GM12864 (cell line): ENCODE measurements at places on chromosomes 2 and 18.

- no peak for DNase-seq
Observed at GRCh38 chr2:102241616-102242305, 54.9 kb downstream of the IL1RL2 start.

GRCh38 chr2:234773764-234774409 is 177.9 kb upstream of the SH3BP4 start:
- no peak for DNase-seq

GRCh38 chr18:63132819-63133200 is 186.8 kb downstream of the BCL2 start:
- no peak for DNase-seq

DNA sequence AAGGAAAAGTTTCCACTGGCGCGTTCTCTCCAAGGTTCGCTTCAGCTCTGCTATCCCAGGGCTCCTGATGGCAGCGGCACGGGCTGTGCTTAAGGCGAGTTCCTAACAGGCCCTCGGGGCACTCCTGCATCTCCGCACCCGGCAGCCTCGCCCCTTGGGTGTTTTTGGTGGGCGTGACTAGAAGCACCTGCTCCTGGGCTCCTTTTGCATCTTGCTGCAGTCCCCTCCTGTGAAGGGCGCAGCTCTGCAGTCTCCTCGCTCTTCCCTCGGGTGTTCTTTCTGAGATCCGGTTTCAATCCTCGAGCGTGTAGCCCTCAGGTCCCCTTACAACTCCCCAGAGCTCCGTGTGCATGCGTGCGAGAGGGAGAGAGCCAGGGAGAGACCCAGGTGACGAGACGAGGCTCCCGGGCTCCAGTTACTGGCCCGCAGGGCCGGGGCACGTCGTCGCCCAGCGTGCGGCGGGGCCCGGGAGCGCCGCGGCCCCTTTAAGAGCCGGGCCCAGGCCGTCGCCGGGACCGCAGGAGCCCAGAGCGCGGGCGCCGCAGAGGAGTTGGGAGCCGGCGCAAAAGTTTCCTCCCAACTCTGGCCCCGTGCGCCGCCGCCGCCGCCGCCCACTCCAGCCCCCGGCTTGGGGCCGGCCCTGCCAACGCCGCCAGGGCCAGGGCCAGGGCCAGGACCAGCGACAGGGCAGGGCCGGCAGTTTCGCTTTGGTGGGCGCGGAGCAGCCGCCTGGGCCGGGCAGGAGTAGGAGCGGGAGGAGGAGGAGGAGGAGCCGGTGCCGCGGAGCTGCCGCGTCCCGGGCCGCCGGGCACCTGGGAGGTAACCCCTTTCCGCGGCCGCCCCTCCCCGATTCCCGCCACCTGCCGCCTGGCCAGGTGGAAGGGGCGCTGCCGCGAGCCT is at the start of gene PARD3B:
Gene PARD3B (plus strand): TSS at position 515 of the 900 bp plus-strand sequence. CDS start 525 bp downstream, outside the sequence.
- no peak for DNase-seq

GRCh38 chr2:204545861-204546735 is 823 bp downstream of the PARD3B start:
- no peak for DNase-seq

- no peak for DNase-seq
Observed at GRCh38 chr2:172244419-172245130, 141.9 kb upstream of the DLX2 start.

- peak; percentile 62 for DNase-seq
Observed at GRCh38 chr2:101623031-101623521, 74.4 kb upstream of the MAP4K4 start.

- no peak for DNase-seq
Observed at GRCh38 chr2:10254373-10255188, 48.1 kb upstream of the HPCAL1 start.

DNA sequence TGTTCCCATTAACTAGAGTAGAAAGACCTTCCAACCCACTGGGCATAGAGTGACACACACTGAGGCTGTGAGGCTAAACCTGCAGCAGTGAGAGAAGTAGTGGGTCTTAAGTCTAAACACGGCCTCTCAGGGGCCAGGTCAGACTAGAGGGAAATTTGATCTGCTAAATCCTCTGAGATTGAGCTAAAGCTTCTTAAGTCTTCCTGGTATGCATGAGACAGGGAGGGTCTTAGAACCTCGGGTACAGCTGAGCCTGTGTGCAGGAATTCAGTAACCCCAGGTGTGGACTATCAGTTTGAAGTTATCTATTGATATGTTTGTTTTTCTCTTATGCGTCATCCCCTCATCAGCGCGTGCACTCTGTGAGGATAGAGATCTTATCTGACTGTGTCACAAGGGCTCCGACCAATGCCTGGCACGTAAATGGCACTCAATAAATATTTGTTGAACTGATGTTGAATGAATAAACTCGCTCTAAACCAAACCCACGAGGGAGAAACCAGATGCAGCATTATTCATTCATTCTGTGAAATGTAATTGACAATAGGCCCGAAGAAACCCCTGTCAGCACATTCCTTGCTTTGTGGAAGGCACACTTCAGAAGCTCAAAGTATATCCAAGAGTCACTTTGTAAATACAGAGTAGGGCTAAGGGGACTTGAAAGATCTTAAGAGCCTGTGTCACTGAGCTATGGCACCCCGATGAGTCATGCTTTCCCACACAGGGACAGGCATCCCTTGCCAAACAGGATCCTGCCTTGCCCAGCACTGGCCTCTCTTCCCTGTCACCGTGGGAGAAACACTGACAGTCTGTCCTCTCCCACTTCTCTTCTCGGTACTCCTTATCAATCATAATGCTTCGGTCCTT is 21.7 kb upstream of the RAB10 start:
- DNase-seq: no peak

DNA sequence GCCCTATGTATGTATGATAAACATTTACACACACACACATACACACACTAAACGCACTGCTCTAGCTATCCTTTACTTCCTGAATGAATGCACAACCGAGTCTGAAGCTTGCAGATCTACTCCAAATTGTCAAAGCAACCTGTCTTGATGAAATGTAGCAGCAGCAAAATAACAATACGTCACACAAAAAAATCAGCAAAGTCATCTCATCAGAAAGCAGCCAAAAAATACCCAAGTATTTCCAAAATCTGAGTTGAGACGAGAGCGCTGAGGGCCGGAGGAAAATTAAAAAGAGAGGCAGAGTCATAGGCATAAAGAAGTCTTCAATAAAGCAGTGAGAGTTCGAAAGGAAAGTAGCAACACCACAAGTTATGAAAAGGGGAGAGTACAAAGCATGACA is 67.7 kb downstream of the ZNF521 start:
- no peak for DNase-seq

DNA sequence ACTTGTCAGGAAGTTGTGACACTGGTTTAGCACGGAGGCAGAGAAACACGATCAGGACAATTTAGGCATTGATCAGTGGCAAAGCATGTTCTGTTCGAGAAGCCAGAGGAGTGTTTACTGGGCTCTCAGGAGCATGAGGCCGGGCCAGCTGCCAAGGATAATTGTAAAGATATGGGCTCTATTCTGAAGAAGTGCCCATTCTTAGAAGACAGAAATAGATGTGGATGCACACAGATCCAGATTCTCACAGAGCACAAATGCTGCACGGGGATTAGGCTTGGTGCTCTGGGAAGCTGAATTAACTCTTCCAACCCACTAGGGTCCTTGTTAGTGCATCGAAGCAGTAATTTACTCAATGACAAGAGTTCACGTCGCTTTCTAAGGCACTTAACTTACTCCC is 16.2 kb downstream of the AFF3 start:
- DNase-seq: no peak

DNA sequence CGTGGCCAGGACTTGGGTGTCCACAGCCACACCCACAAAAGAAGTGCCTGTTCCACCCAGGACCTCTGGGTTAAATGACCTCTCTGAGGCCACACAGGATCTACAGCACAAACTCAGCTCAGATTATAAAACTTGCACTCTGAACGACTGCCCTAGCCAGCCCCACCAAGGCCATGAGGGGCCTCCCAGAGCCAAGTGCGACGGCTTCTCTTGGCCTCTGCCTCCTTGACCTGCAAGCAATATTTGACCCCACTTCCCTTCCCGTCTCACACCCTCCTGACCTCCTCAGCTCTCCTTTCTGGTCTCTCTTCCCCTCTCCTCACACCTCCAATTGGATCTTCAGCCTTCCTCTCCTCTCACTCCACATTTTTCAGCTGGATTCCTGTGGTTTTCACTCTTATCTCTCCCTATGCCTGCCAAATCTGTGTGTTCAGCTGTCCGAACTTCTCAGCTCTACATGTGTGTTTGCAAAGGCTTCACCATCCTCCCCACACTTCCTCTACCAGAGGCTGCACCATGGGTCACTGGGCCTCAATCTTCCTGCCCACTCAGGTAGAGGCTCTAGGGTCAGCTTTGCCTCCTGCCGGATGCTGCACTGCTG is 25.3 kb upstream of the STEAP3 start:
- no peak for DNase-seq

DNA sequence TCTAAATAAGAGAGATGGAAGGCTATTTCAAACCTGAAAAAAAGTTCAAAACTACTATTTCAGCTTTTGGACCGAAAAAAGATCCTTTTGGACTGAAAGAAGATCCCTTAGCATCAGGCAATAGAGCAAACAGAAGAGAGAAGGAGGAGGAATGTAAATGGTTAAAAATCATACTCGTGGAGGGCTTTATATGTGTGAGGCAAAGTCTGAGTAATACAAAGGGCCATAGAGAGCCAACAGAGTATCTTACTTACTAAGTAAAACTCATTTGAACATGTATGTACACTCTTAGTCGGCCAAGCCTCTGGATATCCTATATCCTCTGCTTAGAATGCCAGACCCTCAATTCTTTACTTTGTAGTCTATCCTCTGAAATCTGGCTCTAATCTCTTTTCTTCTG is 55.7 kb downstream of the ITSN2 start:
- no peak for DNase-seq
